ENCODE measurements at places on chromosomes 2 and 18.

- DNase-seq = peak; percentile 91
Measured at GRCh38 chr2:181779288-181780021, 99.1 kb upstream of the NEUROD1 start.

- DNase-seq = no peak
Measured at GRCh38 chr2:104518256-104518655, 335.7 kb upstream of the POU3F3 start.

- no peak for DNase-seq
Measured at GRCh38 chr2:96340493-96341414, 5.2 kb downstream of the NCAPH start.

- DNase-seq = no peak
Measured at GRCh38 chr2:146270618-146271017, 1574.2 kb upstream of the ACVR2A start.

GRCh38 chr2:137523931-137524330 is 440.3 kb upstream of the HNMT start:
- no peak for DNase-seq

DNA sequence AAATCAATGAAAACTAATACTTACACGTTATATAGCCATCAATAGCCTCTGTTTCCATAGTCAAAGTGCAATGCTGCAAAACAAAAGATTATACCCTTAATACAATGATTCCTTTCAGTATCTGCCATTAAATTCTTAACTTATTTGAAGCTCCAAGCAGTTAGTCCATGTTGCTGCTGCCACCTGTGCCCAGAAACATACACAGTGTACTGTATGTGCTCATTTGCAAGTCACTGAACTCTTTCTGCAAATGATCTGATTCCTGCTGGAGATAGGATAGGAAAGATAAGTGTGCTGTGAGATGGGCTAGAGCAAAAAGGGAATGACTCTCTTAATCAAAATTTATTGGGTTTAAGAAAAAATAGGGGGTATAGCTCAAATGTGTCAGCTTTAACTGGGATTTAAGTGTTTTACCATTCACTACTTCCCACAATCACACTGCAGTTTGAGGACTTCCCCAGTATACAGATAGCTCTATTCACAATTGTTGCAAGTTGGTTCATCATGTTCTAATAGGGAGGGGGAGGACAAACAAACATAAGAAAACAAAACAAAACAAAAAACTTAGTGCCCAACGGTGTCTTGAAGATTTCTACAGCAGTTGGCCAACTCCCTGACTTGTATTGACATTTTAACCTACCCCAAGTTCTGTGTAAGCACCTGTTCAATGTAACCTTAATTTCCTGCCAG is 2.7 kb downstream of the IKZF2 start:
- no peak for DNase-seq

GRCh38 chr18:22846088-22846683 is 86.9 kb upstream of the RBBP8 start:
- peak; percentile 22 for DNase-seq

DNA sequence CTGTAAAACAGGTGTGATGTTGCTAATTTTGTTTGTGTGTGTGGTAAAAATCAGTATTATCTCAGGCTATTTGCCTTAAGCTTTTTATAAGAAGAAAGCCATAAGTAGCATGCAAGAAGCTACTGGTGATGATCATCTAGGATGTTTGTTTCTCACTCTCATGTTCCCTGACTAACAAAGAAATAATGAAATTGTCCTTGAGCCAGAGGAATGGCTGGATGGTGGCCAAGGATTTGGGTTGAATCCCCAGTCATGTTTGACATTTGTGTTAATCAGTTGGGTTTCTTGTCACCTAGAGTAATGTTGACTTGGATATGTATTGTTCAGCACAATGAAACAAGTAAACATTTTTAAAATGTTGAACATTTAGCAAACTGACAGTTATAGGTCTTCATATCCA is 496.8 kb upstream of the ZEB2 start:
- peak; percentile 33 for DNase-seq

DNA sequence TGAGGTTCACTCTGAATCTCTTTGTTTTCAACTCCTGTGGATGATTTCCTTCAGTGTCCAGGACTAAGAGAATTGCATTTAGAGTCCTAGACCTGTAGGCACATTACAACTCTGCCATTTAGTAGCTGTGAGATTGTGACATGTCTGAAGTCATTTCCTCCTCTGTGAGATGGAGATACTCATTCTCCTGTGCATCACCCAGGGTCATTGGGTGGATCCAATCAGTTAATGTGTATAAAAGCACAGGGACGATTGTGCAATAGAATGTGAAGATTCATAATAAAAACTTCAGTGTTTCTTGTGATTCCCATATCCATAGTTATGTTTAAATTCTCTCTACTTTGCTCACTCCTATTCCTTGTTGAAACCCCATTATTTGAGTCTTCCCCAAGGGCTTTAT is 113.6 kb downstream of the DIS3L2 start:
- DNase-seq = no peak

DNA sequence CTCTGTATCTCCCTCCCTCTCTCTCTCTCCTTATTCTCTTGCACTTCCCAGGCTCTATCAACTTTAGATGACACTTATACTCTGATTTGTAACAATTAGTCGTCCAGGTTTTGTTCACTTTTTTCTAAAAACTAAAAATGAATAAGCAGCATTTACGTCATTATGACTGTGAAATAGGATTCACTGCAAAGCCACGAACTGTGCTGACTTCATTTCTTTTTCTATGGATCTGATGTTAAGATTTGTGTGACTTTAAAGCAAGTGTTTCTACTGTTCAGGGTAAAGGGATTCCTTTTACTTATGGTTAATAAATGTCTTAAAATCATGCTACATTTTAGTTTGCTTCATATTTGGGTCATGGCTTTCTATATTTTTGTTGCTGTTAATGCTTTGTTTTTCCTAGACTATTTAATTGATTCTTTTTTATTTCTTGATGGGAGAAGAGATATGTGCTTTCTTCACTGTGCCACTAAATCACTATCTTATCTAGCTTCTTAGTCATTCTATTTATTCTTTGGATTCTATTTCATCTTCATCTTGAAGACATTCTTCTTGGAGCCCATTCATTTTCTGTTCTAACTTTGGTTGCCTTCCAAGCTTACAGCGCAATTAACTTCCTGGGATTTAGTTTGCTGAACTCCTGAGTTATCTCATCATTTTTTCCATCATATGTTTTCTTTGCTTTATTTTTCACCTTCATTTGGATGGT is 480.4 kb upstream of the TRIB2 start:
- DNase-seq = no peak

- peak; percentile 55 for DNase-seq
Measured at GRCh38 chr2:45778720-45779171, 127.3 kb downstream of the PRKCE start.

DNA sequence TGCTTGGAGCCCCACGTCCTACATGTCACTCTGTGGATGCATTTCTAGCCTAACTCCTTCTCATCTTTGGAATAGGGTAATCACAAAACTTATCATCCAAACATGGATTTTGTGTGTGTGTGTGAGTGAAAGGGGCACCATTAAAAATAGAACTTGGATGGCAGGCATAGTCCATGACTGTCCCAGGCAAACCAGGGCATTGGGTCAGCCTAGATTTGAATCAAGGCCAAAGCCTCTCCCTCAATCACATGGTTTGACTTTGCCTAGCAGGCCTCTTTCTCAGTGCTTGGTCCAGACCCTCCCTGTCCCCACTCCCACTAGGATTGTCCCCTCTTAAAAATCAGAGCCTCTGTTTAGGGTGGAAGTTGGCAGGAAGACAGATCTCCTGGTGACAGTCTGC is 67.4 kb upstream of the BCL2L11 start:
- no peak for DNase-seq

GRCh38 chr2:230179907-230180306 is 39.9 kb downstream of the SP110 start:
- no peak for DNase-seq

DNA sequence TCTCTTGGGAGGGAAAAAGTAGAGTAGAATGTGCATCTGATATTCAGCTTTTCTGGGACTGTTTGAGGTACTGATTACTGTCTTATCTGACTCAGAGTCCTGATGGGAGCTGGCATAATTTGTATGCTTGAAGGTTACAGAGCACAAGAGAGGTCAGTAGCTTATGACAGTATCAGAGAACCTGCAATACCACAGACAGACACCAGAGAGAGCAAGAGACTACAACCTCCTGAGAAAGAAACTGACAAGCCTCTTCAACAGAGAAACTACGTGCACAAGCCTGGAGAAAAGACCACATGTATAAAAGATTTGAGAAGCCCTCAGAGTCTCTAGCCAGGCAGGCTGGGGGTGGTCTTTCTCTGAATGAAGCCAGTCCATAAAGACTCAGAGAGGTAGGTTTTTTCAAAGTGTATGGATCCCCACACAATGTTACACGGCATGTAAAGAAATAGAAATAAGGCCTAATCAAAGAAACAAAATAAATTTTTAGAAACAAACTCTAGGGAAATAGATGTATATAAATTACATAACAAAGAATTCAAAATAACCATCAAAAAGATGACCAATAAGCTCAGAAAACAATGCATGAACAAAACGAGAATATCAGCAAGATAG is 568.3 kb downstream of the LRRTM4 start:
- peak; percentile 62 for DNase-seq

DNA sequence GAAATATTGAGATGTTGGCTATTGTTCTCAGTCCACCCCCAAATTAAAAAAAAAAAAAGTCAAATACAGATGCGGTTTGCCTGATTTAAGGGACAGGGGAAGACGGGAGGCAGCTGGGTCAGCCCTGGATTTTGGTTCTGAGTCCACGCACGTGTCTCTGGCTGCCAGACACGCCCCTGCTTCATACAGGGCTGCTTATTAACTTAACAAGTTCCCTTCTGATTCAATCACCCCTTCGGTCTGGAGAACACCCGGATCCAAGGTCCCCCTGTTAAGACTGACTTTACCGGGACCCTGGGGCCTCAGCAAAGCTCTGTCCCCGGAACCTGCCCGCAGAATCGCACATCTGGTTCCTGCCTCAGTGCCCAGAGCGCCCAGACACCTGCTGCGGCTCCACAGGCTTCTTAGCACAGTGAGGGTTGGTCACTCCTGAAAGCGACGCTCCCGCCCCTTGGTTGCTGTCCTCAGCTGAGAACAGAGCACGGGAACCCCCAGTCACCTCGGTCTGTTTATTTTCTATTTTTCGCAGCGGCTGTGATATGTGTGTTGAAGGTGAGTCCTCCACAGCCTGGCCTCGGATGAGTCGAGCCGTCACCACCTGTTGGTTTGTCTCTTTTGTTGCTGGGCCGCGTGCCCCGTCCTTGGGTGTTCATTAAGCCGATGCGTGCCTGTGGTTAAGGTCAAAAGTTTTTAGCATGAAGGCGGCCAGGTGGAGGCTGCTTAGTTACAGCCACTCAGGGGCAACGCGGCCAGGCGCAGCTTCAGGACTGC is 57.2 kb downstream of the RTP5 start:
- DNase-seq = no peak

GRCh38 chr2:174785481-174785880 is 21.2 kb upstream of the CHRNA1 start:
- DNase-seq = no peak
